Natural killer cell treated with Interleukin-12 subunit alpha and Interleukin-12 subunit beta and Interleukin-15 and Interleukin-18, amount 100 ng/mL, for 72 hours (primary cell): ENCODE measurements at places on chromosomes 7 and 10. TPM values are rescaled to one million over a fixed set of nuclear protein-coding genes. Genes with fewer than 3 reads are reported as not detected.

DNA sequence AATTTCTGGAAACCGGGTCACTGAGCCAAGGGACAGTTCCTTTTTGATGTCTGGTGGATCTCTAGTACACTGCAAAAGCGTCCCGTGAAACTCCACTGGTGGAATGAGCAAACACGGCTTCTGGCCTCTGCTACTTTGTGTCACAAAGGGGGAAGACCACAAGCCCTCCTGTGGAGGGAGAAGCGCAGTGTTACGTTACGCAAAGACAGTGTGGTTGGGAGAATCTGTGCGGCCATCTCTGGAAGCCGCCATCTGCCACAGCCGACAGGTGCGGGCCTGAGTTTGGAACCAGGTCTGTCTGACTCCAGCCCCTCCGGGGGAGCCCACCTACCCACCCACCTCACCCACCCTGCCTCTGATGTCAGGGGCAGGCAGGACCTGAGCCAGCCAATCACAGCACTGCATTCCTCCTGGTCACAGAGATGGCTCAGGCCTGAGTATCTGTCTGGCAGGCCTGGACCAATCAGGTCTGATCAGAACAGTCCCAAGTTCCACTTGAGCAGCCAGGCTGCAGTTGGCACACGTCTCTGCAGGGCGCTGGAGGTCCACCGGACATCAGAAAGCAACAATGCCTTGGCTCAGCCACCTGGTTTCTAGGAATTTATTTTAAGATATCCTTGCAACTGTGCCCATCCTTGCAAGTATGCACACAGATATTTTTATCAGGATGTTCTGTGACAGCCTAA, 3.0 kb upstream of the CYP2W1 start:
- no peak for DNase-seq

- DNase-seq, result no peak
Measured at GRCh38 chr7:70726294-70726693, 405.6 kb upstream of the GALNT17 start.

DNA sequence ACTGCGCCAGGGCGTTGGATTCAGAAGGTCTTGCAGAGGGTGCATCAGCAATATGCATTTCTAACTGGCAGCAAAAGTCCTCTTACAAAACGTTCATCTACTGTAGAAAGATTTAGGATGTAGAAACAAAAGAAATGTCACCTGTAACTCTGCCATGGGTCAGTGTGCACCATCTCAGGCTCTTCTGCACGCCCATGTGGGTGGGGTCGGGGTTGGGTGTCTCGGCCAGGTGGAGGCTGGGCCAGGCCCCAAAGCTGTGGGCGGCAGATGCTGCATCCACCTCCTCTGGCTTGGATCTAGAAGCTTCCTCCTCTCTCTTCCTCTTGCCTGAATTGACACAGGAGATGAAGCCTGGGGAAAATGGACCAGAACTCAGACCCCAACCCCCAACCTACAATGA, 111.3 kb upstream of the PPP2R2D start:
- no peak for DNase-seq

- no peak for DNase-seq
Measured at GRCh38 chr10:103512591-103513379, 19.3 kb downstream of the NEURL1 start.

GRCh38 chr10:98481404-98481945, 34.7 kb upstream of the HPS1 start:
- no peak for DNase-seq

The OAT gene
- total RNA-seq, result 33.4 TPM

- no peak for DNase-seq
Measured at GRCh38 chr7:31512166-31512565, 1.7 kb upstream of the ITPRID1 start.

GRCh38 chr10:110007161-110007700, 553 bp upstream of the ADD3 start:
- no peak for DNase-seq

The UPK3BL2 gene
- total RNA-seq, result 105 TPM

DNA sequence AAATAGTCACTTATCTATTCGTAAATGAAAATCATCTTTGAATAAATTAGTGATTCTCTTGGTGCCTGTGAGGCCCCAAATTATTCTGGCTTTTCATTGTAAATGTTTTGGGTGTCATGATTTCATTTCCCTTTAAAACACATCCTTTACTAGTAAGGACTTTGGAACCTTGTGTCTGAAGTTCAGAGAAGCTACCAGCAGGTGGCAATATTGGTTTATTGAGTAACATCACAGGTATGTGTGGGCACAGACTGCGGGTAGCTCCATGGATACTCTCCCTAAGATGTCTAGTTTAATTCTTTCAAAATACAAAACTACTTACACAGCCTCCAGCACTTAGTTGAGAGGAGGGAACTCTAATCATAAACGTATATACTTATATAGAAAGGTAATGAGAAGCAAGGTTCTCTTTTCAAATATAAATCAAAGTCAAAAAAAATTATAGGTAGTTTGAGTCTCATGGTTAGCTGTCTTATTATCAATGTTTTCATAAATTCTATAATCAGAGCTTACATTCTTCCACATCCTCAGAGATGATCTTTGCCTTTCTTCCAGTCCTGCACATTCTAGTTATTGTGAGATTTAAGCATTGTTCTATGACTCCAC, 449.6 kb downstream of the GRM8 start:
- no peak for DNase-seq

DNA sequence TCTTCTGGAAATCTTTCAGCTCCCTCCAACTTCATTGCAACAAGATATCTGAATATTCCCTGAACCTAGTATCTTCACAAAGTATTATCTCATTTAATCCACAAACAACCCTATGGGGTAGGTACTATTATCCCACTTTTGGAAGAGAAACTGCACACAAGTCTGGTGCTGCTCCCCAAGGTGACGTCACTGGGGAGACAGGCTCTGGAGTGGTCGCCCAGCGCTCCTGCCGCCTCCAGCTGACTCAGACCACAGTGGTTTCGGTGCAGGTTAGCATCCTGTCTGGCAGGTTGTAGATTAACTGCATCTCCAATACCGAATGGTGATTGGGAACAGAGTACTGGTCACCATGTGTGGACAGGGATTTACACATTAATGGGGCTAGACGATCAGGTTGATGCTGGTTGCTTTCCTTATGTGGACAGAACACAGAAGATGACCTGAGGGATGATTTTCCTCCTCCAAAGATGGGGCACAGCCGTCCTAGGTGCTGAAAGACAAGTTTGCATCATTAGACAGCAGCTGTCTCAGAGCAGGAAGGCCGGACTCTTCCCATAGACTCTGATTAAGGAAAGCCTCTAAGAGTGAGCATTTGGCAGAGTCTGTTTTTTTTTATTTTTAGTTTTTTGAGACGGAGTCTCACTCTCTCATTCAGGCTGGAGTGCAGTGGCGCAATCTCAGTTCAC, 128.6 kb downstream of the TRRAP start:
- no peak for DNase-seq

- DNase-seq, result no peak
Measured at GRCh38 chr10:125169279-125169678, 8.9 kb upstream of the CTBP2 start.

DNA sequence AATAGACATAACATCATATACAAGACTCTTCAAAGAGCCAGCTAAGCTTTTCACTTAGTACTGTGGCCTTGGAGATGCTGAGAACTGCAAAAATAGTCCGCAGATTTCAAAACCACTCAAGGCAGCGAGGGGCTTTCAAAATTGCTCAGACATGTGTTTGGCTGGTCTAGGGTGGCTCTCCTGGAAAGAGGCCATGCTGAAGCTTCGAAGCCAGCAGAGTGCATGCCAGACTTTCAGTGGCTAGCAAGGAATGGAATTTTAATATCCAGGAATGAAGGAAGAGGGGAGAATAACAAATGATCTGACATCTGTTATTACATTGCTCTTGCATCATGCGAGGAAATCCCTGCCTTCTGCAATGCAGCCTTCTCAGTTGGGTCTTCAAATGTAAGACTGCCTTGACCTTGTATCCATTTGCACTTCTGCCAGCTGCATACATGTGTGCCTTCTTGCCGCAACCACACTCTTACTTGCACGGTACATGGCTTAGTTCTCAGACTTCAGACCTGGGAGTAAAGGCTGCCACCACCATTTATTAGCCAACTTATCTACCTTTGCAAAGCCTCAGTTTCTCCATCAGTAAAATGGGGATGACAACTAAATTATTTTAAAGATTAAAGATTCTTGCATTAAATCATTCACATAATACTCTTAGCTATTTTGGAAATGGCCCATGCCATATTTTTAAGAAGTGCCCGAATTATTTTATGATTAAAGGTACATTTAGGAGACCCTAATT, 55.9 kb downstream of the ITIH5 start:
- DNase-seq, result no peak

DNA sequence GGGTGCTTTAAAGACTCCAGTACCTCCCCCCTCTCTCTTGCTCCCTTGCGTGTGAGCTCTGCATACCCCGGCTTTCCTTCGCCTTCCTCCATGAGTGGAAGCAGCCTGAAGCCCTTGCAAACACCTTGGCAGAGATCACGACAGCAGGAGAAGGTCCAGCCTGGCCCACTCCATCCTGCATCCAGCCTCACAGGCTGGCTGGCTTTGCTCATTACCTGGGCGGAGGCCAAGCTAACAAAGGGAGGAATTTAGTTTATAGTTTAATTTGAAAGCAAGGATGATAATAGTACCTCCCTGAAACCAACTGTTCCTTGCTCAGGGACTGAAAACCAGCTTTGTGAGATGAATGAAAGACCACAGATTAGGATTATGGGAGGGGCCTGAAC, 99.4 kb downstream of the PRKAG2 start:
- no peak for DNase-seq

DNA sequence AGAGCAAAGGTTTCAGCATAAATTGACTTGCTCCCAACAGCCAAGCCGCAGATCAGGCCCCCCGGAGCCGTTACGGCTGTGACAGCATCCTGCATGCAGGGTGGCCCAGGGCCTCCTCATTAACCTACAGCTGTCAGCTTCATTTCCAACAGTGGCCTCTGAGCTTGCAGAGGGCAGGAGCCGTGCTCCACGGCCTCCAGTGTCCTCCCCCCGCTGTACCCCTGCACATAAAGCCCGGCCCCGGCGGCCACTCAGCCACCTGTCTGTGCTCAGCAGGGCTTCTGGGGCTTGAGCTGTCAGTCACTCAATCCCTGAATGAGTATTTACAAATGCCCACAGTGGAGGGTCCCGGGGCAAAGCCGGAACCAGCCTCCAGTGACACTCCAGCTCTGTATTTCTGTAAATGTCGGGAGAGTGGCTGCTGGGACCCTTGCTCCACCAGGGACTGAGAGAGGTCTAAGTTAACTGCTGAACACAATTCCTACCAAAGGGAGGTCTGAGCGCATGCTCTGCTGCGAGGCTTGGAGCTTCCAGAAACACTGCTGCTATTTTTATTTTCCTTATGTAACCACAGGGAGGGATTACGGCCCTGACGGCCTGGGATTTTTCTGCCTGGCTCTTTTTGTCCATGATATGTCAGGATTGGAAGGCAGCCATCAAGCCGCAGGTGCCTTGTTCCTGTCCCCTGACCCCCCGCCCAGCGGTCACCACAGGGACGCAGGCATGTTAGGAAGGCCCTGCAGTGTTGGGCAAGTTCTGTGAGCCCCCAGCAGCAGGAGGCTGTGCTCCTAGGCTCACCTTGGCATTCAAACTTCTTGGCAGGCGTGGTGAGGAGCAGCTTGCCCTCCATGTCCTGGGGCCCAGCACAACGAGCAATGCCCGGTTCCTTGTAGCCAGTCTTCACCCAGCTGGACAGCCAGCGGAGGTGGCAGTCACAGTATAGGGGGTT, 165.0 kb downstream of the SLIT1 start:
- peak; percentile 58 for DNase-seq

- no peak for DNase-seq
Measured at GRCh38 chr10:128958834-128959690, 508.0 kb upstream of the MGMT start.

- DNase-seq, result no peak
Measured at GRCh38 chr7:151591866-151592265, 72.2 kb upstream of the RHEB start.
